ENCODE measurements at places on chromosomes 5 and 9. TPM values are rescaled to one million over a fixed set of nuclear protein-coding genes. Genes with fewer than 3 reads are reported as not detected.

- H3K36me3 ChIP-seq: no peaks in the 10 kb centered on the region
- DNase-seq: no peak
- no peak overlapping the region for H3K4me3 ChIP-seq
- H3K27me3 ChIP-seq: no peaks in the 10 kb centered on the region
- no peak overlapping the region for H3K27ac ChIP-seq
- no peaks in the 10 kb centered on the region for H3K4me1 ChIP-seq
These were observed 603.5 kb downstream of the KCTD16 start for GRCh38 chr5:144774197-144774596.

GRCh38 chr5:163813900-163814299 is 308.5 kb downstream of the MAT2B start:
- no peaks in the 10 kb centered on the region for H3K4me1 ChIP-seq
- DNase-seq: no peak
- no peaks in the 10 kb centered on the region for H3K27me3 ChIP-seq
- H3K27ac ChIP-seq: no peak overlapping the region
- no peak overlapping the region for H3K4me3 ChIP-seq
- H3K36me3 ChIP-seq: no peaks in the 10 kb centered on the region

DNA sequence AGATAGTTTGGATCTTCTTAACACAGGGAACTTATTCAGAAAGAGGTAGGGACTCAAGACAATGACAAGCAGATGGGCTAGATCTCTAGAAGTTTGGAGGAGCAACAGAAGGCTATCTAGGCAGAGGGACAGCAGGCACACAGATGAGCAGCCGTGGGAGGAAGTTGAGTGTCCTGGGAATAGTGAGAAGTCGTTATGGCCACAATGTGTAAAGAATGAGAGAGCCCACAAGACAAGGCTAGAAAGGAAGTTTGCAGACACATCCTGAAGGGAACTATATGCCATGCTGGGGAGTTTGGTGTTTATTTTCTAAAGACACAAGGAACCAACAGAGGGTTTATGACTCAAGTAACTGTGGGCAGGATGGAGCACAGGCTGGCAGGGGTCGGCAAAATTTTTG is 160.6 kb downstream of the PALM2AKAP2 start:
- DNase-seq: no peak
- no peaks in the 10 kb centered on the region for H3K27me3 ChIP-seq
- no peak overlapping the region for H3K4me3 ChIP-seq
- no peaks in the 10 kb centered on the region for H3K36me3 ChIP-seq
- no peak overlapping the region for H3K27ac ChIP-seq

DNA sequence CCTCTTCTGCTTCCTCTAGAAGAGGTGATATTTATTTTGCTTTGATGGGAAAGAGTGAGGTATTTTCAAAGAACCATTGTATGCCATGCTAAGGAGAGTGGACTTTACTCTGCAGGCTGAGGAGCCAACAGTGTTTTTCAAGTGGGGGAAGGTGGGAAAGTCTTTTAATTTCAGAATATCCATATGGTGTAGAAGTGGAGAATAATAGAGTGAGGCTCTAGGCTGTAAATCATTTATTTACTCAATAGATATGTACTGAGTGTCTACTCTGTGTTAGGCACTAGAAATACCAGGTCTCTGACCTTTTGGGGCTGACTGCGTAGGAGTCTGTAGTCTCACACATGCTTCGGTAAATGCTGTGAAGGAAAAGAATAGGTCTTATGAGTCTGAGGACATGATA is 30.7 kb upstream of the TENT2 start:
- H3K27me3 ChIP-seq: no peaks in the 10 kb centered on the region
- H3K27ac ChIP-seq: no peak overlapping the region
- H3K36me3 ChIP-seq: no peaks in the 10 kb centered on the region
- H3K4me3 ChIP-seq: no peak overlapping the region
- H3K4me1 ChIP-seq: no peaks in the 10 kb centered on the region
- no peak for DNase-seq

DNA sequence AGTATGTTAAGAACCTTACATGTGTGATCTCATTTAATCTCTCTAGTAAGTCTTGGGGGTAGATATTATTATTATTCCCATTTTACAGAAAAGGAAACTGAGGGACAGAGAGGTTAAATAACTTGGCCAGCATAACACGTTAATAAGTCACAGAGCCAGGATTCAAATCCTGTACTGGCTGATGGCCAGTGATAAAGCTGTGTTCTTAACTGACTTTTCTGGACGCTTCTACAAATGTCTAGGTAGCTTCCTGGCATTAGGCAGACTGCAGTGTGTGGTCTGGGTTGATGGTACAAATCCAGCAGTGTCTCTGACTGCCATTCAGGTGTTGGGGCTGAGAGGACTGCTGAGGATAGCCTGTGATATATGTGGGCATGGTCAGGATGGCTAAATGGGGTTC is 125.8 kb upstream of the CXCL14 start:
- no peak overlapping the region for H3K27ac ChIP-seq
- no peak overlapping the region for H3K4me3 ChIP-seq
- no peaks in the 10 kb centered on the region for H3K4me1 ChIP-seq
- no peak for DNase-seq
- no peaks in the 10 kb centered on the region for H3K36me3 ChIP-seq

- H3K27me3 ChIP-seq: no peaks in the 10 kb centered on the region
- H3K4me3 ChIP-seq: no peak overlapping the region
- DNase-seq: no peak
These were observed 8.8 kb downstream of the NAA35 start for GRCh38 chr9:85949586-85950335.

DNA sequence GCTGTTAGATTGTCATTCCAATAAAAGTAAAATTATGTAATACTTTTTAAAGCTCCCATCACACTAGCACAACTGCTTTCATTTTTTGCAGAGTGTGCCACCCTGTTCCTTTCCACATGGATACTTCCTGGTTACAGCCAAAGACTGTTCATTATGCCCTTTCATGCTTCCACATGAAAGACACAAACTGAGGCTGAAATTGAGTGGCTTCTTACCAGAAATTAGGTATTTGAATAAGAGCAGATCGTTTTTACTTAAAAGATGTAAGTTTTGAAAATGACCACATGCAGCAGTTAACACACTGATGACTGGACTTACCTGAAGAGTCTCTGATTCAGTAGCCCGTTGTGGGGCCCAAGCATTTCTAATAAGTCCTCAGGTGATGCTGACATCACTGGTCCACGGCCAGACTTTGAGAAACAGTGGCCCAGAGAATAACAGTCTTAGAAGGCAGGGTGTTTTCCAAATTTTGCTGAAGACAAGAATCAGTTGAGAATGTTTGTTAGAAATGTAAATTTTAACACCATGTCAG is 187.6 kb upstream of the DMRT1 start:
- H3K4me3 ChIP-seq: no peak overlapping the region
- DNase-seq: no peak
- peaks cover 29% of the 10 kb centered on the region for H3K4me1 ChIP-seq
- H3K27me3 ChIP-seq: no peaks in the 10 kb centered on the region
- H3K36me3 ChIP-seq: no peaks in the 10 kb centered on the region

DNA sequence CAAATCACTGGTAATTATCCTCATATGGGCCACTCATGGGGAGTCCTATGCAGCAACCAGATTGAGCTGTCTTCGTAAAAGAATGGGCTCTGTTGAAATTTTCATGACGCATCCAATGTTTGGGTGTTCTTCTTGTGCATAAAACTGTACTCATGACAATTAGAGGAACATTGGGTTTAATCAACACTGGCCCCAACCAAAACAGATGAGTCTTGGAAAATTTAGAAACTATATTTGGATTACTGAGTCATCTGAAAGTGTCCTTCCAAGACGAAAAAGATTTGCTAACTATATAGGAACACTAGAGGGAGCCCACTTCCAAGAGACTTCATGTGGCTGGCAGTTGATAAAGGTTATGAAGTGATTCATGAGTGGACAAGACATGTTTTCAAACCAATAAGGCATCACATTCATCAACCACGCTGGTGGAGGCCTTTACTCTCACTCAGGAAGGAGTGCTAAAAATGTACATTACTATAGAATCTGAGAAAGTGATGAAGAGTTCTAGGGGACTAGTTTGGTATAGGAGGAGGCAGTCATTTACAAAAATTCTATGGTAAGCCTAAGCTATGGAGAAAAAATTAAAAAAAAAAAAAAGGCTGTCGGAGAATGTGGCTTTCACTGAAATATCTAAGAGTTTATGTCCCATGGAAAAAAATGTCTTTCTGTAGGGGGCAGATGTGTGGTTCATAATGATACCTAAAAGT is 313.5 kb downstream of the PRDM9 start:
- no peaks in the 10 kb centered on the region for H3K4me1 ChIP-seq
- H3K27me3 ChIP-seq: no peaks in the 10 kb centered on the region
- H3K27ac ChIP-seq: no peak overlapping the region
- H3K36me3 ChIP-seq: no peaks in the 10 kb centered on the region
- no peak for DNase-seq
- H3K4me3 ChIP-seq: no peak overlapping the region

- DNase-seq: no peak
- no peaks in the 10 kb centered on the region for H3K27me3 ChIP-seq
- H3K4me3 ChIP-seq: no peak overlapping the region
- no peak overlapping the region for H3K27ac ChIP-seq
- peaks cover 14% of the 10 kb centered on the region for H3K4me1 ChIP-seq
These were observed 3.5 kb downstream of the PRUNE2 start for GRCh38 chr9:76902395-76902794.

DNA sequence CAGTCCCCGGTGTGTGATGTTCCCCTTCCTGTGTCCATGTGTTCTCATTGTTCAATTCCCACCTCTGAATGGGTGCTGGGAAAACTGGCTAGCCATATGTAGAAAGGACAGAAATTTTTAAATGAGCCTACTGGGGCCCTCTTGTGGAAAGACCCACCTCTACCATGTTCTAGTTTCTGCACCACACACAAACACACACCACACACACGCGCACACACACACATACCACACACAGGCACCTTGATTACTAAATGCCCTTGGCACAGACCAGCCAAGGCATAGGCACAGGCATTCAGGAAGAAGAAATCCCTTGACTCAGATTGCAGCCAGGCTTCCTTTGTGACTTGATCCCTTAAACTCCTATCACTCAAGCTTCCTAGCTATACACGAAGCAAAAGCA is 60.5 kb downstream of the SIL1 start:
- H3K27me3 ChIP-seq: no peaks in the 10 kb centered on the region
- no peak overlapping the region for H3K4me3 ChIP-seq
- H3K4me1 ChIP-seq: peaks cover 46% of the 10 kb centered on the region
- no peak overlapping the region for H3K27ac ChIP-seq

DNA sequence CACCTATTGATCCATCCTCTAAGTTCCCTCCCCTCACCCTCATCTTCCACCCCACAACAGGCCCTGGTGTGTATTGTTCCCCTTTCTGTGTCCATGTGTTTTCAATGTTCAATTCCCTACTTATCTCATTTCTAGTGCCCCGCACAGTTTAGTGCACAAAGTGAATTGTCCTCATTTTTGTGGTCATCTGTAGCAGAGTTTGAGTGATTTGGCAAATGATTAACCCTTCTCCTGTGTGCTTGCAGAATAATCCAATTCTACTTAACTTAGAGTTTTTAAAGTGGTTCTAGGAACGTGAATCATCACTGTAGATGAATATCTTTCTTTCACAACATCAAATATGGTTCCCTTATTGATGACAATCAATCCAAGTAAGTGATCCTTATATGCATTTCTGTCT is 6.3 kb upstream of the HAPLN1 start:
- peaks cover 8% of the 10 kb centered on the region for H3K4me1 ChIP-seq
- no peak for DNase-seq
- H3K4me3 ChIP-seq: no peak overlapping the region
- H3K27ac ChIP-seq: no peak overlapping the region
- no peaks in the 10 kb centered on the region for H3K27me3 ChIP-seq

- H3K4me3 ChIP-seq: no peak overlapping the region
- H3K27ac ChIP-seq: no peak overlapping the region
- H3K4me1 ChIP-seq: no peaks in the 10 kb centered on the region
- H3K36me3 ChIP-seq: no peaks in the 10 kb centered on the region
These were observed 128.7 kb downstream of the PAX5 start for GRCh38 chr9:36905101-36906066.

DNA sequence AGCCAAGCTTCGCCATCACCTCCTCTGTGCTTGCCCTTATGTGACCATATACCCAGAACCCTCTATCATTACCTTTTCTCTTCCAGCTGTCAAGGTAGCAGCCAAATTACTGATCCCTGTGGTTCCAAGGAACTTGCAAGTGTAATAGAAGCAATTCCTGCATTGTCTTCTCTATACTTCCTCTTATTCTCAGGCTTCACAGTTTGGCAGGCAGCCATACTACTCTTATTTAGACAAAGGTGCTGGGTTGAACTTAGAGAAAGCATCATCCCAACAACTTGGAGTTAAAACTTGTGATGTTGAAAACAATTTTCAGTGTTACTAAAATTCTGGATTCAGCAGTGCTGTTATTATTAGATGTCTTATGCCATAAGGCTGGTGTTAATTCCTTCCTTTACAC is 93.2 kb downstream of the NLN start:
- no peak overlapping the region for H3K27ac ChIP-seq
- no peaks in the 10 kb centered on the region for H3K27me3 ChIP-seq
- H3K4me1 ChIP-seq: peaks cover 3% of the 10 kb centered on the region
- no peak for DNase-seq

GRCh38 chr5:8826508-8826907 is 719.4 kb downstream of the SEMA5A start:
- H3K4me3 ChIP-seq: no peak overlapping the region
- no peaks in the 10 kb centered on the region for H3K4me1 ChIP-seq
- no peak overlapping the region for H3K27ac ChIP-seq
- H3K36me3 ChIP-seq: no peaks in the 10 kb centered on the region
- no peaks in the 10 kb centered on the region for H3K27me3 ChIP-seq
- DNase-seq: no peak

- peak; percentile 33 for DNase-seq
- H3K4me3 ChIP-seq: no peak overlapping the region
- H3K27me3 ChIP-seq: no peaks in the 10 kb centered on the region
- H3K4me1 ChIP-seq: no peaks in the 10 kb centered on the region
These were observed 11.5 kb downstream of the SARDH start for GRCh38 chr9:133726401-133727276.

- H3K4me1 ChIP-seq: no peaks in the 10 kb centered on the region
- no peak for DNase-seq
- no peak overlapping the region for H3K4me3 ChIP-seq
- no peak overlapping the region for H3K27ac ChIP-seq
These were observed 19.9 kb downstream of the IDNK start for GRCh38 chr9:83642793-83643192.

- H3K27me3 ChIP-seq: no peaks in the 10 kb centered on the region
- H3K36me3 ChIP-seq: no peaks in the 10 kb centered on the region
- no peak for DNase-seq
These were observed 92.8 kb upstream of the EPB41L4A start for GRCh38 chr5:112511920-112512319.

Gene KIF20A
- total RNA-seq: 1.2 TPM

Gene SNCAIP
- total RNA-seq: 1.3 TPM

Gene CNTLN
- total RNA-seq: 5.5 TPM

Gene GABRA6
- total RNA-seq: not detected

Gene FCHO2
- total RNA-seq: 37.6 TPM

Gene TNC
- 16.1 TPM for total RNA-seq

Gene PCDHGA10
- total RNA-seq: 3.0 TPM

Gene CAMK4
- 1.8 TPM for total RNA-seq

Gene TAF11L10
- total RNA-seq: not detected

Gene ENTPD2
- 0.98 TPM for total RNA-seq

Gene PFN3
- total RNA-seq: not detected

All from upper lobe of left lung (tissue), 6 donors.